Dermis lymphatic vessel endothelial cell (primary cell): ENCODE measurements at places on chromosomes 6 and 20. TPM values are rescaled to one million over a fixed set of nuclear protein-coding genes. Genes with fewer than 3 reads are reported as not detected.

Gene ZSWIM1
- 3.0 and 4.4 TPM in 2 replicates for total RNA-seq

Gene MEP1A
- not detected in 2 replicates for total RNA-seq

Gene CENPW
- total RNA-seq, result 2.4 and 4.2 TPM in 2 replicates

Gene FNDC11
- total RNA-seq, result 1.2 and 2.1 TPM in 2 replicates

Gene VGLL2
- not detected in 2 replicates for total RNA-seq

Gene DEFB112
- total RNA-seq, result not detected in 2 replicates

Gene C6orf118
- not detected in 2 replicates for total RNA-seq

Gene CASS4
- 0.09 and 0.22 TPM in 2 replicates for total RNA-seq

Gene GUCA1A
- not detected in 2 replicates for total RNA-seq

Gene PRKN
- total RNA-seq, result 1.1 and 3.1 TPM in 2 replicates

Gene SAMD5
- total RNA-seq, result 0.43 and 2.4 TPM in 2 replicates

Gene ARMH2
- total RNA-seq, result not detected in 2 replicates

Gene UNC5CL
- 0.09 and 0.11 TPM in 2 replicates for total RNA-seq

Gene ANKRD66
- not detected in 2 replicates for total RNA-seq

Gene ARMC12
- total RNA-seq, result 0.26 and 0.43 TPM in 2 replicates

Gene KCNQ2
- not detected in 2 replicates for total RNA-seq

Gene LY6G6D
- not detected in 2 replicates for total RNA-seq

Gene SPATA25
- total RNA-seq, result 0.65 and 1.1 TPM in 2 replicates

Gene SIRPD
- not detected in 2 replicates for total RNA-seq

Gene AAR2
- 26.0 and 26.3 TPM in 2 replicates for total RNA-seq

Gene MAFB
- 3.0 and 4.7 TPM in 2 replicates for total RNA-seq

Gene SLC44A4
- not detected in 2 replicates for total RNA-seq

Gene C4A
- total RNA-seq, result 1.0 and 1.3 TPM in 2 replicates

Gene SLC29A1
- total RNA-seq, result 11.3 and 16.9 TPM in 2 replicates

Gene STMND1
- total RNA-seq, result not detected in 2 replicates

Gene ZNF334
- total RNA-seq, result 0.22 and 0.34 TPM in 2 replicates

Gene SLC26A8
- not detected in 2 replicates for total RNA-seq

Gene FAM209A
- 0.17 and 0.22 TPM in 2 replicates for total RNA-seq

Gene SIM1
- under 0.01 TPM in 1 of 2 replicates, not detected in the other for total RNA-seq

Gene FAXC
- 0.65 and 0.86 TPM in 2 replicates for total RNA-seq

Gene RSPO3
- total RNA-seq, result not detected in 2 replicates

Gene SMOC2
- not detected in 2 replicates for total RNA-seq

Gene AIG1
- total RNA-seq, result 13.6 and 18.0 TPM in 2 replicates

Gene UTRN
- 687 and 831 TPM in 2 replicates for total RNA-seq

Gene TRIM27
- 59.0 and 67.4 TPM in 2 replicates for total RNA-seq

Gene POPDC3
- total RNA-seq, result 0.26 and 0.33 TPM in 2 replicates

Gene PDE7B
- 4.5 and 18.2 TPM in 2 replicates for total RNA-seq

Gene B3GAT2
- under 0.01 TPM in 1 of 2 replicates, not detected in the other for total RNA-seq

Gene BTN1A1
- not detected in 2 replicates for total RNA-seq

Gene B3GALT4
- total RNA-seq, result 4.3 and 10.0 TPM in 2 replicates

Gene PKIG
- 128 and 193 TPM in 2 replicates for total RNA-seq

Gene MMUT
- total RNA-seq, result 13.8 and 14.7 TPM in 2 replicates

Gene USP49
- 1.4 and 1.9 TPM in 2 replicates for total RNA-seq
